ENCODE measurements at places on chromosomes 7 and 10.

- DNase-seq: no peak
Measured at GRCh38 chr10:36050763-36051499, 408.8 kb upstream of the FZD8 start.

- DNase-seq: no peak
Measured at GRCh38 chr7:82805527-82805960, 357.1 kb downstream of the PCLO start.

DNA sequence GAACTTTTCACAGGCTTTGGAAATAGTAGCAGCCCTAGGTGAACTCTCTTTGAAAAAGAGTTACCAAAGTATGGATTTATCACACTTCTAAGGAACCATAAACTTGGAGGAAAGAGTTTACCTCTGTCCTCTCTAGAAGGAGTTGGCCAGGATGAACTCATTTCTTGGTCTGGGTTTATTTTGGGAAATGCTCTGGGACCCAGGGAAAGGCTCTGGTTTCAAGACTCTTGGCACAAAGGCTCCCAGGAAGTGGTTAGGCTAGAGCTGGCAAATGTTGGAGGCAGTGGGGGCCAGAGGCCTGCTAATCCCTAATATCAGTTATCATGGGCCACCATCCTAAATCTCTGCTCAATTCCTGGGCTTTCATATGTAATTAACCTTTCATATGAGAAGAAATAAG is 36.3 kb upstream of the CDK6 start:
- DNase-seq: no peak

- no peak for DNase-seq
Measured at GRCh38 chr10:72081772-72082590, 6.4 kb downstream of the SPOCK2 start.

DNA sequence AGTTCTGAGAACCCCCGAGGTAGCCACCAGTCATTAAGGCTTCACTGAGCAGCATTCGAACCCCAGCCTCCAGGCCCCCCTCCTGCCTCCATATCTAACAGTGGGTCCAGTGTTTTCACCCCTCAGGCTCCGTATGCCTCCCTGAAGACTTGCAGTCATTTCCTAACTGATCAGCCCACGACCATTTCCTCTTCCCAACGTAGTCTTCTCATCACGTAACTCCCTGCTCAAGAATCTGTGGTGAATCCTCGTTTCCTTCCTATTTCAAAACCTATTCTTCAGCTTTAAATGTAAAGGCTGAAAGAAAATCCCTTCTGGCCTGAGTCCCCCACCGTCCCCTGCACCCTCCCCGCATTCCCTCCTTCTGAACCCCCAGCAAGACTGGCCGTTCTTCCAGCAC is 21.1 kb downstream of the FRMD4A start:
- DNase-seq: no peak

- DNase-seq: peak; percentile 56
Measured at GRCh38 chr7:77239471-77239870, 39.9 kb upstream of the FGL2 start.

GRCh38 chr7:127904670-127904985 is 126.6 kb downstream of the LRRC4 start:
- DNase-seq: no peak

GRCh38 chr7:113100121-113100603 is 13.5 kb upstream of the GPR85 start:
- no peak for DNase-seq

- DNase-seq: no peak
Measured at GRCh38 chr10:100327007-100327717, 2.9 kb downstream of the PKD2L1 start.

DNA sequence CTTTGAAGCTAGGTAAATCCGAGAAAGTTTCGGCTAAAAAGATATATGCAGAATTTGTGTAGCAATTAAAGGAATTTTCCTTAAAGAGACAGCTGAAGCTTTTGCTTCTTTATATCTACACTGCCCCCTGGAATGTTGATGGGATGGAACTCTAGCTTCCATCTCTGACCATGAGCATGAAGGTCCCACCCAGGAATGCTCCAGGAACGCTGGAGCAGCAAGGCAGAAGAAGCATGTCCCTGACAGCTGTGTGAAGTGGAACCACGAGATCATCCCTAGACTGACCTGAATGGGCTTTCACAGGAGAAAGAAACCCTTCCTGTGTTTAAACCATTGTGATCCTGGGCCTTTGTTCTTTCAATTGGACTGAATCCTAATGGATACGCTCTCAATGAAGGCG is 99.7 kb upstream of the NOBOX start:
- DNase-seq: no peak

GRCh38 chr7:129013048-129013724 is 41.7 kb downstream of the TNPO3 start:
- DNase-seq: no peak

DNA sequence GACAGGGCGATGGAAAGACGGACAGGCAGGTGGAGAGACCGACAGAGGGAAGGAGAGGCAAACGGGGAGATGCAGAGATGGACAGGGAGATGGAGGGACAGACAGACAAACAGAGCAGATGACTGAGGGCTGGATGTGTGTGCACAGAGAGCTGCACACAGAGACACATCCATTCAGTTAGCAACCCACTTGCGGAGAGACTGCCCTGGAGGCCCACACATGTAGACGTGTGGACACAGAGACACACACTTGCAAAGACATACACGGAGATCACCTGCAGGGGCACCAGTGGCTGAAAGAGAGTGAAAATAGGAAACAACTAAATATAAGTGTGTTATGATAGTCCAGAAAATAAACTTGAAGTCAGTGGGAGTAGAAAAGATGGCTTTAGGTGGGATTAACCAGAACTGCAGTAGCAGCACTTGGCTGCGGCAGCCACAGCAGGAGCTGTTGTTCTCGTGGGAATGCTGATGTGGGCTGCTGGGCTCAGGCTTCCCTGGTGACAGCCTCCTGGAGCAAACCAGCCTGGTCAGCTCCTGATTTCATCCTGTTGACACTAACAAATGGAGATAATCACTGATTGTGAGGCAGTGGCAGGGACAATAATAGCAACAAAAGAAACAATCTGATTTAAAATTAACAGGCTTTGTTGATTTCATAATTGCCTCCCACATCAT is 134.1 kb downstream of the CCNY start:
- DNase-seq: no peak

GRCh38 chr7:5094641-5095040 is 49.0 kb downstream of the RBAK start:
- no peak for DNase-seq

DNA sequence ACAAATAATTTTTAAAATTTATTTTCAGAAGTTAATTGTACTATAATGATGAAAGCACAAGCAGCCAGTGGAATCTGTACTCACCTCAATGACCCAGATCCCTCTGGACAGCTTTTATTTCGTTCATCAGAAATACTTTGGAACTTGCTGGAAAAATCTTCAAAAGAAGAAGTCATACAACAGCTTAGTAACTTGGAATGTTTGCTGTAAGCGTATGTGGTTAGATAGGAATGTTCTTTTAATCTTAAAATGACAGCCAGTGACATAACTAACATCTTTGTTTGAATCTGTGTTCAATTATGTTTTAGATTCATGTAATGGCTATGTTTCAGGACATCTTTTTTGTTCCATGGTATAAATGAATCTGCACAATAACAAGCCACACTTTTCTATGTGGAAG is 26.8 kb downstream of the CFAP69 start:
- no peak for DNase-seq

GRCh38 chr7:145088111-145088745 is 252.4 kb upstream of the TPK1 start:
- DNase-seq: no peak

DNA sequence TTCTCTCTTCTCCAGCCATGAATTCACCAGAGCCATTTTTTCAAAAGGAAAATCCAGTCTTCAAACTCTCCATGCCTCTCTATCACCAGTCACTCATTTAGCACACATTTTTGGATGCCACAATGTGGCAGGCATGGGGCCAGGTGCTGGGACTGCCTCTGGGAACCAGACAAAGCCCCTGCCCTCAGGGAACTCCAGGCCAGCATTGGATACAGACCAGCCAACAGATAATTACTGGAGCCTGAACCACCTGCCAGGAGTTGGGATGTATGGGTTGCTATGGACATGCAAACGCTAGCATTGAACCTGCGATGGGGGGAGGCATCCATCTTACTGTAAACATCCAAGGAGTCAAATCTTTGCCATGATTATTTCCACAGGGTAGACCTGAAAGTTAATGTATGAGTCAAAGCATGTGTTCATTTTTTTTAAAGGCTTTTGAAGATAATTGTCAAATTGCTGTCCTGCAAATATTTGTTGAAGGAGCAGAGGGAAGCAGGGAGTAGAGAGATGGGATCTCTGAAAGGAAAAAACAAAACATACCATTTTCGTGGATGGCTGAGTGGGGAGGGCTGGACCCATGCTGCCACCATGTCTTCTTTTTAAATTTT is 43.2 kb downstream of the SRRM3 start:
- no peak for DNase-seq

GRCh38 chr10:30510184-30510931 is 76.4 kb downstream of the MAP3K8 start:
- no peak for DNase-seq

- DNase-seq: no peak
Measured at GRCh38 chr7:67856046-67856445, 859.4 kb downstream of the TYW1 start.
